Naive thymus-derived CD8-positive, alpha-beta T cell (primary cell): ENCODE measurements at places on chromosomes 11 and 22. TPM values are rescaled to one million over a fixed set of nuclear protein-coding genes. Genes with fewer than 3 reads are reported as not detected.

The PHETA2 gene
- 1.6 TPM for total RNA-seq

The AQP11 gene
- total RNA-seq = 1.2 TPM

DNA sequence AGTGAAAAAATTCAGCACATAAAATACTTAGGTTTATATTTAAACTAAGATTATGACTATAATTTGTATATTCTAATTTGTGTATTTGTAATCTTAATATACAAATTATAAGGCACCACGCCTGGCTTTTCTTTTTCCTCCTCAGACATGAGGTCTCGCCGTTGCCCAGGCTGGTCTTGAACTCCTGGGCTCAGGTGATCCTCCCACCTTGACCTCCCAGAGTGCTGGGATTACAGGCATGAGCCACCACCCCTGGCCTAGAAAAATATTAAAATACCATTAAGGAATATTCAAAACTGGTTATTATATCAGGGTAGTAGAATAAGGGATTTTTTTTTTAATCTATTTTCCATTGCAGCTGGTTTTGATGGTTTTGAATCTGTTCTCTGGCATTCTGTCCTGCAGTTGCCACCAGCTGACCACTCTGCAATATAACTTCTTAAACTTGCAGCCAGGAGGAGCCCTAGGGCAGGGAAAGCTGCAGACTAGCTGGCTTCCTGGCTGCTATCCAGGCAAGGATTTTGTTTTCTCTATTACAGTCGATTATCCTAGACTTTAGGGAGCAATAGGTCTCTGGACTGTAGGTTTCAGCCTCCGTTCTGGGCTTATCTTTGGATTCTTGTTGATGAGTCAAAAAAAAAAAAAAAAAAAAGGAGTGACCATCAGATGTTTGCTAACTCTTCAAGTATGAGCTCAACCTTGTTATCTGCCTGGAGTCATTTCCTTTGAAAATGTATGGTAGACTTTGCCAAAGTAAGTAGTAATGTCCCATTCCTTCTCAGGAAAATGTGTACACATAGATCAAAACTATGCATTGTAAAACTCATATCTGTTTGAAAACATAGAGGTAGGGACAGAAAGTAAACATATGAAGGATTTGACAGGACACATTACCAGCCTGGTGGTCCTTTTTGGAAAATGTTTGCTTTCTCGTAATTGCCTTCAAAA is 13.2 kb downstream of the POLA2 start:
- DNase-seq = no peak
- H3K4me3 ChIP-seq = no peak overlapping the region
- no peaks in the 10 kb centered on the region for H3K27me3 ChIP-seq
- H3K36me3 ChIP-seq = peaks cover 69% of the 10 kb centered on the region
- no peak overlapping the region for H3K27ac ChIP-seq

- H3K27ac ChIP-seq = no peak within 1 kb of the TSS
- H3K27me3 ChIP-seq = peaks cover 82% of the 10 kb centered on the region
- no peaks in the 10 kb centered on the region for H3K36me3 ChIP-seq
- peaks cover 18% of the 10 kb centered on the region for H3K4me1 ChIP-seq
- peak within 1 kb of the TSS; percentile 68 for H3K4me3 ChIP-seq
Observed at GRCh38 chr11:35419184-35419829, at the start of gene SLC1A2. SLC1A2 (minus strand) TSS chr11:35419558; CDS start chr11:35418966, 592 bp downstream.

- H3K4me1 ChIP-seq = peaks cover 11% of the 10 kb centered on the region
- no peak for DNase-seq
- H3K27me3 ChIP-seq = peaks cover 11% of the 10 kb centered on the region
- H3K27ac ChIP-seq = no peak overlapping the region
Observed at GRCh38 chr22:22618448-22618847, 26.0 kb upstream of the GGTLC2 start.

- H3K27me3 ChIP-seq = no peaks in the 10 kb centered on the region
- H3K36me3 ChIP-seq = no peaks in the 10 kb centered on the region
- peak overlapping the region; percentile 62 for H3K4me3 ChIP-seq
- peaks cover 38% of the 10 kb centered on the region for H3K4me1 ChIP-seq
Observed at GRCh38 chr22:40128989-40129388, 48.7 kb upstream of the TNRC6B start.

- no peaks in the 10 kb centered on the region for H3K27me3 ChIP-seq
- no peak overlapping the region for H3K27ac ChIP-seq
- no peak for DNase-seq
- no peaks in the 10 kb centered on the region for H3K36me3 ChIP-seq
- no peak overlapping the region for H3K4me3 ChIP-seq
Observed at GRCh38 chr11:115623021-115623451, 118.8 kb upstream of the CADM1 start.

- H3K27me3 ChIP-seq = no peaks in the 10 kb centered on the region
- no peak overlapping the region for H3K27ac ChIP-seq
- no peak for DNase-seq
- H3K4me3 ChIP-seq = no peak overlapping the region
Observed at GRCh38 chr11:33147559-33147958, 13.7 kb downstream of the CSTF3 start.

DNA sequence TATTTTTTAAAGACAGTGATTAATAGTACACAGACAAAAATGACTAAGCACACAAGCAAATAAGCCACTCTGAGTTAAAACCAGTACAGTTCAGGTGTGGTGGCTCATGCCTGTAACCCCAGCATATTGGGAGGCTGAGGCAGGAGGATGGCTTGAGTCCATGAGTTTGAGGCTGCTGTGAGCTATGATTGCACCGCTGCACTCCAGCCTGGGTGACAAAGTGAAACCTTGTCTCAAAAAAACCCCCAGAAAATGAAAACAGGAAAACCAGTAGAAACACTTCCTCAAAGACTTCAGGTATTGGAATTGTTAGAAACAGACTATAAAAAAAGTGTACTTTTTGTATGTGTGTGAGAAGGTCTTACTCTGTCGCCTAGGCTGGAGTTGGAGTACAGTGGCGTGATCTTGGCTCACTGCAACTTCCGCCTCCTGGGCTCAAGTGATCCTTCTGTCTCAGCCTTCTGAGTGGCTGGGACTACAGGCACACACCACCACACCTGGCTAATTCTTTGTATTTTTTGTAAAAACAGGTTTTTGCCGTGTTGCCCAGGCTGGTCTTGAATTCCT is 33.0 kb downstream of the PPP6R2 start:
- H3K36me3 ChIP-seq = peaks cover 64% of the 10 kb centered on the region
- H3K4me3 ChIP-seq = peak overlapping the region; percentile 31
- peak overlapping the region; percentile 52 for H3K27ac ChIP-seq
- DNase-seq = no peak
- H3K4me1 ChIP-seq = peaks cover 20% of the 10 kb centered on the region
- no peaks in the 10 kb centered on the region for H3K27me3 ChIP-seq

GRCh38 chr22:24066260-24066659 is 55.2 kb downstream of the CABIN1 start:
- DNase-seq = no peak
- H3K27ac ChIP-seq = no peak overlapping the region
- peaks cover 21% of the 10 kb centered on the region for H3K4me1 ChIP-seq
- H3K4me3 ChIP-seq = no peak overlapping the region
- peaks cover 81% of the 10 kb centered on the region for H3K36me3 ChIP-seq

DNA sequence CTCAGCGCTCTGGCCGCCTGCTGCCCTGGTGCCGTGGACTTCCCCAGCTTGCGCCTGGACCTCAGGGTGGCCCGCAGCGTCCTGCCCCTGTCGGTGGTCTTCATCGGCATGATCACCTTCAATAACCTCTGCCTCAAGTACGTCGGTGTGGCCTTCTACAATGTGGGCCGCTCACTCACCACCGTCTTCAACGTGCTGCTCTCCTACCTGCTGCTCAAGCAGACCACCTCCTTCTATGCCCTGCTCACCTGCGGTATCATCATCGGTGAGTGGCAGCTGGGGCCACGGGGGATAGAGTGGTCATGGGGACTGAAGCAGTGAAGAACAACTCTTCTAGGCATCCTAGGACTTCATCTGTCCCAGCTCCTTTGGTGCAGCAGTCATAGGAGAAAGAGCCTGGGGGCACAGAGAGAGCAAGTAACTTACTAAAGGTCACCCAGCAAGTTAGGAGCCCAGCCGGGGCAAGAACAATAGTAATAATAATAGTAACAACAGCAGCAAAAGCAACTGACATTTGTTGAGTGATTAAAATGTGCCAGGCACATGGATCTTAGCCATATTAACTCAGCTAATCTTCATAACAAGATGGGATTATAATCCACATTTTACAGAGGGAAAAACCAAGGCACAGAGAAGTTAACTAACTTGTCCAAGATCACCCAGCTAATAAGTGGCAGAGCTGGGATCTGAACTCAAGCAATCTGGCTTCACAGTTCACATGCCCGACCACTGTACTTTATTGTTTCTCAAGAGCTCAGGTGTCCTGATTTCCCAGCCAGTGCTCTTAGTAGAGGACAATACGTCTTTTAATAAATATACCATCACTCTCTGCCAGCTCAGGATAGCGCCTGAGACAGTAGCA is 1.4 kb downstream of the SLC35C1 start:
- no peak for DNase-seq
- H3K4me3 ChIP-seq = peak overlapping the region; percentile 96
- H3K27me3 ChIP-seq = no peaks in the 10 kb centered on the region

- no peak overlapping the region for H3K4me3 ChIP-seq
- H3K36me3 ChIP-seq = no peaks in the 10 kb centered on the region
- DNase-seq = no peak
- no peaks in the 10 kb centered on the region for H3K4me1 ChIP-seq
- H3K27me3 ChIP-seq = no peaks in the 10 kb centered on the region
Observed at GRCh38 chr11:106961518-106961917, 56.8 kb downstream of the GUCY1A2 start.
